ENCODE measurements at places on chromosomes 16 and 17. TPM values are rescaled to one million over a fixed set of nuclear protein-coding genes. Genes with fewer than 3 reads are reported as not detected.

The ATP1B2 gene
- 10.4 TPM for total RNA-seq

DNA sequence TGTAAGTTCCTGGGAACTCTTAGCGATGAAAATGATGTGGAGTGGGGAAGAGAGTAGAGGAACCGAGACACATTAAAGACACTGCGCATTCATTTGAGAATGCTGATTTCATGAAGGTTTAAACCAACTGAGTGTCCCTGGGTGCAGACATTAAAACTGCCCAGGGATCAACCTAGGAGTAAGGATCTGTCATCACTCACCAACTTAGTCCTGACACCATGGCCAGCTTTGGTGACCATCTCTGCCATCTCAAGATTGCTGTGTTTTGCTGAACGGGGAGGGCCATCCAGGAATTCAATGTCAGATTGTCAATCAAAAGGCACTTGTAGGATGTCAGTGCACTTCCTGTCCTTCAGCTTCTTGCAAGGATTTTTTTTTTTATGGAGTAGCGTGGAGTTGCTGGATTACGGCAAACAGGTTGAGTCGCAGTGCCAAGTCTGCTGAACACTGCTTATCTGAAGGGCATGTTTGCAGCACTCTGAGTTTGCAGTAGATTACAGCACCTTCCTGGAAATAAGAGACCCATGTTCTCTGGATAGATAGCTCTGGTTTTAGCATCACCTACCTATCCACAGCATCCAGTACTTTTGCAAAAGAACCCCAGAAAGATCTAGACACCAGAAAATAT is 258.1 kb upstream of the IRX3 start:
- H3K36me3 ChIP-seq, result no peaks in the 10 kb centered on the region
- no peaks in the 10 kb centered on the region for H3K4me1 ChIP-seq
- peaks cover 2% of the 10 kb centered on the region for H3K27me3 ChIP-seq
- H3K4me3 ChIP-seq, result no peak overlapping the region
- no peak overlapping the region for H3K27ac ChIP-seq

GRCh38 chr16:87278191-87279093 is 38.8 kb downstream of the C16orf95 start:
- H3K27me3 ChIP-seq, result no peaks in the 10 kb centered on the region
- peak; percentile 89 for DNase-seq
- no peak overlapping the region for H3K27ac ChIP-seq

The MYH8 gene
- not detected for total RNA-seq

DNA sequence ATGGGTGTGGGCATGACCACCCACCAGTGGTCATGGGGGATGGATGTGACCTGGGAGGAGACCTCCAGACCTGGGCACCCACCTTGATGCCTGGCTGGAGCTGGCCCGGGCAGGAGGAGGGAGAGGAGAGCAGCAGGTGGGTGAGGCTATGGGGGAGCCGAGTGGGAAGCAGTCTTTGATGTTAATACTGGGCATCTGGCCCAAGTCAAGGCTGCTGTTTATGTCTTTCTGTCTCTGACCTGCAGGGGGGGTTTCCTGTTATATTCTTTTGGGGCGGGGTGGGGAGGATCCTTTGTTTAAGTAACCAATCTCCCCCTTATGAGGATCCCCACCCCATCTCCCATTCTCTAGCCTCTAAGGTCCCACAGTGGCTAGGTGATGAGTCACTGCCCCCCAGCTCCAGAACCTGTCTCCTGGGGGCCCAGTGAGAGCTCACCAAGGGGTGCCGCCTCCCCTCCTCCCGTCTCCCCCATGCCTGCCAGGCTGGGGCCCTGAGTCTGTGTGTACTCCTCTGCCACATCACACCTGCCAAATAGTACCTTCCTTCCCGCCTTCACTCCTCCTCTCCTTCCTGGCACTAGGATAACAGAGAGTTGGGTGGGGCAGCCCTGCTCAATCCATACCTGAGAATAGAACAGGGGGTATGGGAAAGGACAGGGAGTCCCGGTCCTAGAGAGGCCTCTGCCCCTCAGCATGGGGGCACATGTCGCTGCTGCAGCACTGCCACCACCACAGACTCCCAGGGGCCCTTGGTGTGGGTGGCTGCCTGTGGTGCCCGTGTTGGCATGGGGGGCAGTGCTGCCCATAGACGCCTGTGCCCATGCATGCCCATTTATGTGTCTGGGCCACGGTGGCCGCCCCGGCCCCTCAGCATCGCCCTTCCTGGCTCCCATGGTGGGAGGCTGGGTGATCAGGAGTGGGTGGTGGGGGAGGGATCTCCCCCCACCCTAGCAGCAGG is 7.3 kb downstream of the THRA start:
- H3K36me3 ChIP-seq, result peaks cover 7% of the 10 kb centered on the region
- H3K27ac ChIP-seq, result no peak overlapping the region
- H3K4me3 ChIP-seq, result no peak overlapping the region
- peaks cover 35% of the 10 kb centered on the region for H3K4me1 ChIP-seq
- DNase-seq, result no peak

The TVP23A gene
- 7.8 TPM for total RNA-seq

- no peak overlapping the region for H3K4me3 ChIP-seq
- no peak overlapping the region for H3K27ac ChIP-seq
- DNase-seq, result no peak
- H3K27me3 ChIP-seq, result no peaks in the 10 kb centered on the region
- no peaks in the 10 kb centered on the region for H3K4me1 ChIP-seq
- no peaks in the 10 kb centered on the region for H3K36me3 ChIP-seq
These were observed 44.4 kb downstream of the LYRM1 start for GRCh38 chr16:20944861-20945574.

The IFI35 gene
- 4.2 TPM for total RNA-seq

The WFIKKN1 gene
- total RNA-seq, result 0.44 TPM

GRCh38 chr17:56109836-56110235 is 43.4 kb upstream of the ANKFN1 start:
- DNase-seq, result no peak
- H3K4me3 ChIP-seq, result no peak overlapping the region
- peaks cover 1% of the 10 kb centered on the region for H3K27me3 ChIP-seq
- no peaks in the 10 kb centered on the region for H3K36me3 ChIP-seq
- H3K27ac ChIP-seq, result no peak overlapping the region
- H3K4me1 ChIP-seq, result no peaks in the 10 kb centered on the region

DNA sequence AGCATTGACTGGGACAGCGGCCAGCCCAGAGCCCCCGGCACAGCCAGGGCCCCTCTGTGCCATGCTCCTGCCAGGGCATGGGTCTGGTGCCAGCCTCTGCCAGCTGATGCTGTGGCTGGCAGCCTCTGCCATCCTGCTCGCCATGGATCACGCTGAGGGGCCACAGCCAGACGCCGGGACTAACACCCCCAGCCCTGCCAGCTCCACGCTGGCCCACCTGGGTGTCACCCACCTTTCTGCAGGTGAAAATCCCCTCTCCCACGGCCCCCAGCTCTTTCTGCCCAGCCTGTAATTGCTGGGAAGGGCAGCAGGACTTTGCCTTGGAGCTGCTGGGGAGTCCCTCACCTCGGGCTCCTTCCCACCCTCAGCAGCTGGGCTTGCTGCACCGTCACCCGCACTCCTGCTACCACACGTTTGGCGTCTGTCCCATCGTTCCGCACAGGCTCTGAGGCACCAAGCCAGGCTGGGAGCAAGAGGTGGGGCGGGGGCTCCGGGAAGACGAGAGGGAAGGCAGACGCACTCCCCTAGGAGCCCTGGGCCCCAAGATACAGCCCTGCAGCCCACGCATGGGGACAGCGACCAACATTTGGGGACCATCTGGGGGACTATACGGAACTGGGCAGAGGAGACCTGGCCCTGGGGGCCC is 42.0 kb upstream of the ACSF3 start:
- H3K27ac ChIP-seq, result no peak overlapping the region
- DNase-seq, result no peak
- H3K36me3 ChIP-seq, result no peaks in the 10 kb centered on the region
- peaks cover 5% of the 10 kb centered on the region for H3K27me3 ChIP-seq
